ENCODE measurements at places on chromosomes 1 and 21.

GRCh38 chr21:28069450-28069923 is 923.2 kb downstream of the LTN1 start:
- no peak for DNase-seq

DNA sequence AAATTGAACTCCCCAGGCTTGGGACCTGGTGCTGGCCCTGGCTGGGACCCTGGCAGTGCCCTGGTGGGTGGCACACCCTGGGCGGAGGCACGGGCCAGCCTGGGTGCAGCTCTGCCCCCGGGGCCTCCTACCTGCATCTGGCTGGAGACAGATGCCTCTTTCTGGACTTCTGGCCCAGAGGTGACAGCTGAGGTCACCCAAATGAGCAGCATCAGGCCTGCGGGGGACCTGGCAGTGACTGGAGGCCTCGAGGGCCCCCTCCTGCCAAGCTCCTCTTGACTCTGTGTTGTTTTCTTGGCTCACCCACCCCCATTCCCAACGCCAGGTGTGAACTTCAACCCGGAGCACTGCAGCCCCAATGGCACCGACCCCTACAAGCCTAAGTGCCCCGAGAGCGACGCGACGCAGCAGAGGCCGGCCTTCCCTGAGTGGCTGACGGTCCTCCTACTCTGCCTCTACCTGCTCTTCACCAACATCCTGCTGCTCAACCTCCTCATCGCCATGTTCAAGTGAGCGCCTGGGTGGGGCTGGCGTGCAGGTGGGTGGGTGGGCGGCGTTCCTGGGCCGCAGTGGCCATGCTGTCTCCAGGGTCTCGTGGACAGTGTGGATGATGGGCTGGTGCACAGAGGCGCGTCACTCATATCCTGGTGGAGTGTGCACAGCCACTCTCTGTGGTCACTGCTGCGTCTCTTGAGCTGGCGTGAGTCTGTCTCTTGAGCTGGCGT is 41.6 kb upstream of the LRRC3 start:
- DNase-seq, result no peak

GRCh38 chr1:198649232-198649967 is 10.6 kb downstream of the PTPRC start:
- no peak for DNase-seq

DNA sequence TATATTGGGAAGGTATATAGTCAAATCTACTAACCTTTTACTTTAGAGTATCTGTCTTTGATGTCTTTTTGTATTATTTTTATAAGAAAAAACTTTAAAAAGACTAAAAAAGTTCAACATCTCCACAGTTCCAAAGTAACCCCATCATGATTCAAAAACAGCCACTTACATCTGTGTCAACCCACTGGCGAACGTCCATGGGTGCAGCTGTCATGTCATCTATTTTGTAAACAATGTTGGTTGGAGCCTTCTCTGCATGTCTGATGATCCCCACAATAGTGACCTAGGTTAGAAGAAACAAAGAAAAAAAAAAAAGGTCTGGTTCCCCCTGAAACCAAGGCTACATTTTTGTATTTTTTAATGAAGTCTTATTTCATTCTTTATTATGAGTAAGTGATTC is 28.0 kb upstream of the SMPDL3B start:
- no peak for DNase-seq

DNA sequence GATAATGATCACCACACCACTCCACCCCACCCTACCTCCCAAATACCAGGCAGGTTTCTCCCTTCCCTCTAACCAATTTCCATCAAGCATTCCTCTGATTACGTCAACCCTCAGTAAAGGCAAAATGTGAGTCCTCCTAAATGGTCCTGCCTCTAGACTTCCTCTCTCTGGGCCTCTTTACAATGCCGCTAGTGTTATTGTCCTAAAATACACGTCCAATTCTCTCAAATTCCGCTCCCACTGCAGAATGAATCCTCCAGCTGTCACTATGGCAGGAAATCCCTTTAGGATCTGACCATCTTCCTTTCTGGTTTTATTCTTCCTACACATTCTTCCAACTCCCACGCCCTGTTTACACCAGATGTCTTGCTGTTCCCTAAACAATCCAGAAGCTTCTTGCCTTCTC is 68.7 kb downstream of the DEGS1 start:
- DNase-seq, result no peak

DNA sequence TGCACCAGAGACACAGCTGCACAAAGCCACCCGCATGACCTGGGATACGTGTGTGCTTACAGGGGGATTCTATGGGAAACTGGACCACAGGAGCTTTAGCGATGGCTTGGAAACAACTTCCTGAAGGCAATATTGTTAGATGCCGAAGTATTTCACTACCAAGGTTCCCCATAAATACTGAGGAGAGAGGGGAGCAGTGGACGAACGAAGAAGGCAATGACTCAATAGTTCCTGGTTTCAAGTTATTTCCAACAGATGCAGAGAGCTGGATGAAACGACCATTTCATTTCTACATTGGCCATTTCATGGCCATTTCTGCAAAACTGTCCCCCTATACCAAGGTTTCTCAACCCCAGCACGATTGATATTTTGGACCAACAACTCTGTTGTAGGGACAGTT is 61.3 kb downstream of the CD34 start:
- no peak for DNase-seq

DNA sequence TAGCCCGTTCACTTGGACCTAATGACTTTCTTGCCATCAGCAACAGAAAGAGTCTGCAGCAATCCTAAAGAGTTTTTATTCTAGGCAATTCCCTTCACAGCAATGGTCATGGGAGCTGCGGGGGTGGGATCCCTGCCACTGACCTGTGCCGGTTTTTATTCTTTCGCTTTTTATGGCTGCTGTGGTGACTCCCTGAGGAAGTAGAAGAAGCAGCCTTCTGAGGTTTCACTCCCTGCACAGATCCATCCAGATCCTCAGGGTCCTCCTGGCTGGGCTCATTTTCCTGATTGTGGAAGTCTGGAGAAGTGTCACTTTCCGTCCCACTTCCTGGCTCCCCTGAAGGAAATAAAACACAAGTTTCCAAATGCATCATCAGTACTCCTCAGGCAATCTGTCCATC is 12.9 kb downstream of the MEAF6 start:
- DNase-seq, result no peak

GRCh38 chr1:184487531-184488193 is 100.8 kb downstream of the C1orf21 start:
- no peak for DNase-seq

- no peak for DNase-seq
These were observed 114.6 kb upstream of the MAGI3 start for GRCh38 chr1:113275691-113276090.

DNA sequence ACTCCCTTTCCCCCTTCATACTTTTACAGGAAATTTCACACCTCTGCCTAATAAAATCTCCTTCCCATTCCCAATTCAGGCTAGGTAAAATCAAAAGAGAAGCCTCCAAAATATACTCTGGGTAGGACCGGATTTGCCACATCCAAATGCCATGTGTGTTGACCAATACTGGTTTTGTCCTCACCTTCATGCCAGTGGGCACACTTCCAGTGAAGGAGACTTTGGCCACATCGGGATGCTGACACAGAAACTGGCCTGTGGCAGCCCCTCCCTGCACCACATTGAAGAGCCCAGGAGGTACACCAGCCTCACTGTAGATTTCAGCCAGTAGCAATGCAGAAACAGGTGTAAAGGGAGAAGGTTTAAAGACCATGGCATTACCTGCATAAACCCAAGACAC is 18.1 kb downstream of the ALDH9A1 start:
- DNase-seq, result no peak
